ENCODE measurements at places on chromosomes 6 and 20. TPM values are rescaled to one million over a fixed set of nuclear protein-coding genes. Genes with fewer than 3 reads are reported as not detected.

DNA sequence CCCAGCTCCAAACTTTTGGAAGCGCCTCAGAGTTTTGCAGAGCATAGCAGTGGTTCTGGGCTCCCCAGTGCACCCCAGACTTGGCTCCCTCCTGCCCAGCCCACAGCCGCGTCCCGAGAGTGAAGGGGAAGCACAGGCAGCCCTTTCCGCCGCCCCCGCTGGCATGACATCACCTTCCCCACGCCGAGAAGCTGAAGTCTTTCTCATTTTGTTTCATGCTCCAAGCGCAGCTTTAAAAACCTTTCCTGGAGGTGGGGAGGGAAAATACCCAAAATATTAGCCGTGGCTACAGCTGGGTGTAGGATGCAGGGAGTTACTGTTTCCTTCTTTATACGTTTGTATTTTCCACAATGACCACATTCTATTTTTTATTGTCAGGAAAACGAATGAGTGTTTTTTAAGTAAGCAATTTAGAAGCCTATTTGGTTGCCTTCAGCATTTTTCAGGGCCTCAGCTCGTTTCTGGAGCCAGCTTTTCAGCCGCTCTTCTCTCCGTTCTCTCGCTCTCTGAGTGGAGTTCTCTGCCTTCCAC, 72.9 kb downstream of the SNX5 start:
- peaks cover 9% of the 10 kb centered on the region for H3K4me1 ChIP-seq
- H3K36me3 ChIP-seq = no peaks in the 10 kb centered on the region
- H3K4me3 ChIP-seq = peak overlapping the region; percentile 78
- DNase-seq = no peak
- no peak overlapping the region for H3K27ac ChIP-seq

- peaks cover 6% of the 10 kb centered on the region for H3K4me1 ChIP-seq
- H3K27ac ChIP-seq = no peak overlapping the region
- peaks cover 58% of the 10 kb centered on the region for H3K27me3 ChIP-seq
- DNase-seq = no peak
These were observed 28.2 kb downstream of the CGA start for GRCh38 chr6:87066449-87067333.

The NHLRC1 gene
- total RNA-seq = 0.37 TPM

- no peaks in the 10 kb centered on the region for H3K36me3 ChIP-seq
- H3K27me3 ChIP-seq = peaks cover 12% of the 10 kb centered on the region
- peaks cover 2% of the 10 kb centered on the region for H3K4me1 ChIP-seq
- H3K27ac ChIP-seq = no peak overlapping the region
- H3K4me3 ChIP-seq = no peak overlapping the region
- no peak for DNase-seq
These were observed 69.6 kb upstream of the TFB1M start for GRCh38 chr6:155383913-155384312.

- DNase-seq = no peak
- H3K4me3 ChIP-seq = peak overlapping the region; percentile 76
- no peaks in the 10 kb centered on the region for H3K27me3 ChIP-seq
- H3K27ac ChIP-seq = peak overlapping the region; percentile 86
These were observed 11.4 kb downstream of the HLA-E start for GRCh38 chr6:30500421-30501355.

The VGLL2 gene
- total RNA-seq = not detected

- H3K27me3 ChIP-seq = no peaks in the 10 kb centered on the region
- no peak overlapping the region for H3K27ac ChIP-seq
These were observed 62.7 kb upstream of the XRN2 start for GRCh38 chr20:21240394-21240793.

The ZBP1 gene
- 38.6 TPM for total RNA-seq

The PTK6 gene
- total RNA-seq = 0.80 TPM

The RSPO4 gene
- not detected for total RNA-seq

- H3K36me3 ChIP-seq = no peaks in the 10 kb centered on the region
- no peaks in the 10 kb centered on the region for H3K27me3 ChIP-seq
These were observed 148.1 kb upstream of the TENT5A start for GRCh38 chr6:81900616-81901015.

DNA sequence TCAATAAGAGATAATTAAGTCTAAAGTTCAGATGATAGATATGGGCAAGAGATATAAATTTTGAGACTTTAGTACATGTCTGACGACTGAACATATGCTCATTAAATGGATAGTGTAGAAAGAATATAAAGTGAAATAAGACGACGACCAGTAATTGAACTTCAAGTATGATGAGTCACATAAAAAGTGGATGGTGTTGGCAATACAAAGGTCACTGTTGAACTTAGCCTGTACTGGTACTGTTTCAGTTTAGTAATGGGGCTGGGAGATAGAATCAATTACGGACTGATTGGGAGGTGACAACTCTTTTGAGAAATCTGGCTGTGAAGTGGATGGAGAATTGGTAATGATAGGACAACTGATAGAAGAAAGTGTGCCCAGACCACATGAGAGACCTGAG, 68.1 kb downstream of the IBTK start:
- H3K36me3 ChIP-seq = peaks cover 19% of the 10 kb centered on the region
- no peaks in the 10 kb centered on the region for H3K27me3 ChIP-seq
- DNase-seq = no peak
- H3K4me3 ChIP-seq = no peak overlapping the region
- peaks cover 9% of the 10 kb centered on the region for H3K4me1 ChIP-seq
- H3K27ac ChIP-seq = peak overlapping the region; percentile 81

The LIME1 gene
- 156 TPM for total RNA-seq

The ATAT1 gene
- total RNA-seq = 6.6 TPM

The TFAP2C gene
- total RNA-seq = not detected

DNA sequence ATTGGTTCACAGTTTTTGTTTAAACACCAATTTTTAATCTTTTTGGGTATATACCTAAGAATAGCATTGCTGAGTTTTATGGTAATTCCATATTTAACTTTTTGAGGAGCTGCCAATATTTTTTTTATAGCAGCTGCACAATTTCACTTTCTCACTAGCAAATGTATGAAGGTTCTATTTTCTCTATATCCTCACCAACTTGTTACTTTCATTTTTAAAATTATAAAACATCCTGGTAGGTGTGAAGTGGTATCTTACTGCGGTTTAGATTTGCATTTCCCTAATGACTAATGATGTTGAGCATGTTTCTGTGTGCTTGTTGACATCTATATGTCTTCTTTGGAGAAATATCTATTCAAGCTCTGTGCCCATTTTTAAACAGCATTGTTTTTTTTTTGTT, 452.1 kb downstream of the GRIK2 start:
- H3K4me3 ChIP-seq = no peak overlapping the region
- H3K4me1 ChIP-seq = no peaks in the 10 kb centered on the region
- H3K27me3 ChIP-seq = no peaks in the 10 kb centered on the region

DNA sequence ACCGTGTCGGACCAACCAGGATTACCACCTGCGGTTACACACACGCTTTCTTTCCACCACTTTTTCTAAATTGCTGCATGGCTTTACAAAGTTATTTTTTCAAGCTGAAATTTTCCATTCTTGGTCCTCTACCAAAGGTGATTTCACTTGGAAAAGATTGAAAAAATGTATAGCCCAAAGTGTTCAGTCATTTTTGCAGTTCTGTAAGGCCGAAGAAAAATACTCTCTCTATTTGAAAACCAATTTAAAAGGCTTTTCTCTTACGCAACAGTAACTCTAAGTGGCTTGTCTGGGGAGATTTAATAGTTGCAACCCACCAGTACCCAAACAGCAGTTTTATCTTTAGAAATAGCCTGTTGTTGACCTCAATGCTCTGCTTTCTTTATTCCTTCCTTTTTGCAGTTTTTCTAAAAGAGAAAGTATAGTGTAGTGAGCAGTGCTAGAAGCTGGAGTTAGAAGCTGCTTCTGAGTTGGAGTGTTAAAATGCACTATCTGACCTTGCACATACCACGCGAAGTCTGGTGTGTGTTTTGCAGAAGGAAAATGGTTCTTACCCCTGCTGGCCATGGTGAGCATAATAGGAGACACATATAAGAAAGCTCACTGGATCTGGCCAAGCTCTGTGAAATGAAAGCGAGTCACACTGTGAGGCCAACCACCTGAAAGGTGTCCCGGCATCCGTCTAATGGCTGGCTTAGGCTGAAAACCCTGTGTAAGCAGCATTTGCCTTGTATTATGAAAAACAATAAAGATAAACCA, 271.6 kb upstream of the PRND start:
- no peak overlapping the region for H3K4me3 ChIP-seq
- peaks cover 20% of the 10 kb centered on the region for H3K27me3 ChIP-seq
- H3K36me3 ChIP-seq = peaks cover 2% of the 10 kb centered on the region
- no peak overlapping the region for H3K27ac ChIP-seq
- H3K4me1 ChIP-seq = no peaks in the 10 kb centered on the region
- no peak for DNase-seq

DNA sequence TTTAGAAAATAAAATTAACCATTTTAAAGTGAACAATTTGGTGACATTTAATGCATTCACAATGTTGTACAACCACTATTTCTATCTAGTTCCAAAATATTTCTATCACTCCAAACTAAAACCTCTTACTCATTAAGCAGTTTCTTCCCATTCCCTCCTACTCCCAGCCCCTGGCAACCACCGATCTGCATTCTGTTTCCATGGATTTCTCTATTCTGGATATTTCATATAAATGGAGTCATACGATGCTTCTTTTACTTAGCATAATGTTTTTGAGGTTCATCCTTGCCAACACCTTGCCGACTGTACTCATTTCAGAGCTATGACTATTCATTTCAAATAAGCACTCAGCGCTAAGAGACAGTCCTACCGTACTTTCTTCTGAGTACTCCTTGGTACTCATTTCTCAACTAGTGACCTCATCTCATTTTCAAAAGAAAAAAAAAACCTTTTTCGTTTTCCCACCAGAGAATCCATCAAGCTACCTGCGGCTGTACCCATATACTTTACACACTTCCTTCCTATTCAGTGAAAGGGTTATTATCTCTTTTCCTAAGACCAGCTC, 259.2 kb downstream of the UTRN start:
- DNase-seq = no peak
- peaks cover 33% of the 10 kb centered on the region for H3K4me1 ChIP-seq
- H3K4me3 ChIP-seq = peak overlapping the region; percentile 12
- H3K27ac ChIP-seq = peak overlapping the region; percentile 92
